ENCODE measurements at places on chromosomes 2 and 18. TPM values are rescaled to one million over a fixed set of nuclear protein-coding genes. Genes with fewer than 3 reads are reported as not detected.

ZNF142 gene
- total RNA-seq = 4.6 TPM

POTEI gene
- not detected for total RNA-seq

NYAP2 gene
- not detected for total RNA-seq

SMC6 gene
- 14.1 TPM for total RNA-seq

MYO5B gene
- total RNA-seq = 0.17 TPM

SPOPL gene
- 7.6 TPM for total RNA-seq

CHPF gene
- 59.7 TPM for total RNA-seq

GALNT14 gene
- 0.17 TPM for total RNA-seq

CFC1 gene
- total RNA-seq = not detected

IL36B gene
- total RNA-seq = not detected

ATRAID gene
- total RNA-seq = 241 TPM

SLC11A1 gene
- total RNA-seq = 0.26 TPM

TBR1 gene
- total RNA-seq = not detected

BCS1L gene
- total RNA-seq = 36.4 TPM

VRK2 gene
- 20.8 TPM for total RNA-seq

ANKRD62 gene
- not detected for total RNA-seq

MAL gene
- 0.17 TPM for total RNA-seq

GATA6 gene
- total RNA-seq = 3.5 TPM

INHBB gene
- not detected for total RNA-seq

GALR1 gene
- not detected for total RNA-seq

SAG gene
- total RNA-seq = not detected

FN1 gene
- 2,780 TPM for total RNA-seq

NBEAL1 gene
- total RNA-seq = 25.9 TPM

GPR75 gene
- total RNA-seq = 0.52 TPM

HSPE1 gene
- total RNA-seq = 102 TPM

DNAJC5G gene
- total RNA-seq = not detected

SKA1 gene
- total RNA-seq = 0.95 TPM

IGFBP5 gene
- 213 TPM for total RNA-seq

MAB21L4 gene
- total RNA-seq = not detected

UGT1A10 gene
- not detected for total RNA-seq

All from bronchial smooth muscle cell (primary cell).